ENCODE measurements at places on chromosomes 2 and 18. TPM values are rescaled to one million over a fixed set of nuclear protein-coding genes. Genes with fewer than 3 reads are reported as not detected.

- no peak for ATAC-seq
Observed at GRCh38 chr2:23993736-23994269, 16.1 kb upstream of the MFSD2B start.

GRCh38 chr18:61993831-61994230, 101.0 kb upstream of the RNF152 start:
- no peak for ATAC-seq

DNA sequence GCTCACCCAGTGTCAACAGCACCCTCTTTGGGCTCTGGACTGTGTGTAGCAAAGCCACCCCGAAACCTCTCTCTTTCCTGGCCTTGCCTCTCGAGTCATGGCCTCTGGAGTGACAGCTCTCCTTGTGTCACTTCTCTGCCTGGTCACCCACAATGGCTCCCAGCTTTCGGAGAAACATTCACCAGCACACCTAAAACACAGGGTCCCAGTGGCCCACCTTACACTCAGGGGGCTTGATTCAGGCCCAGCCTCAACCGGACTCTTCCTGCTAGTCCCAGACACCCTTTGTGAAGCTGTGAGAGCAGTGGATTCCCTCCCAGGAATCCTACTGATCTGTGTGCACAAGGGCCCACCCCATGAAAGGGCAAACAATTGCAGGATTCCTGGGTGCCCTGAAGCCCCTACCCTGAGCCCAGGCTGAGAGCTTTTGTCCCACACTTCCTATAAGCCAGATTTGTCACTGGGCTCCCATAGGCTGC, 137.2 kb upstream of the HAAO start:
- no peak for ATAC-seq

CXCR1 gene
- not detected for total RNA-seq

GCG gene
- not detected for total RNA-seq

All from activated T-helper 17 cell treated with anti-CD3 and anti-CD28 coated beads, Interleukin-2, amount 50 U/mL, for 72 hours (primary cell).